ENCODE measurements at places on chromosomes 7 and 10.

GRCh38 chr10:86752311-86752710, 4.1 kb upstream of the BMPR1A start:
- DNase-seq, result no peak

GRCh38 chr7:142391191-142391992, 133.5 kb upstream of the PRSS58 start:
- no peak for DNase-seq

DNA sequence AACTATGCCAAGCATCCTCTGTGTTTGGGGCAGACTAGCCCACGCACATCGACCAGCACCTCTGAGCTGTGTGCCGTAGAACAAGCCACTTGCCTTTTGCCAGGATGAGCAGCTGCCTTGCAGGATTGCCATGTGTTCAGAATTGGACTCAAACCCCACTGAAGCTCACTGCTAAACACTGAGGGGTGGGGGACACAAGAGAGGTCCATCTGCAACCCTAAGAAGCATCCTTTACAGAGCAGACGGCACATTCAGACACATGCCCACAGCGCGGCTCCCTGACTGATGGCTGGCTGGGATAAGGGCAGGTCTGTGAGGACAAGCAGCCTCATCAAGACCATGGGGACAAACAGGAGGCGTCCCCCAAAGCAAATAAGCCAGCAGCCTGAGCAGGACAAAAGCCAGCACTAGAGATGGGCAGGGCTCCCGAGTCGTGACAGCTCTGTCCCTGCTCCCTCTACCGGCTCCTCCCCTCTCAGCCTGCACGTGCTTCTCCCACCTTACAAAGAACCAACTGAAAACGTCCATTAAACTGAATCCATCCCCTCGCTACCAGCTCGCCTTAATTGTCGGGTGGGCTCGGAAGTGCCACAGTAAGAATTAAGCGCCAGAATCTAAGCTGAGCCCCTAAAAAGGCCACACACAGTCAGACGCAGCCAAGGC, 114.2 kb downstream of the PRKAG2 start:
- DNase-seq, result no peak

GRCh38 chr7:85693326-85693725, 506.5 kb upstream of the SEMA3D start:
- no peak for DNase-seq

DNA sequence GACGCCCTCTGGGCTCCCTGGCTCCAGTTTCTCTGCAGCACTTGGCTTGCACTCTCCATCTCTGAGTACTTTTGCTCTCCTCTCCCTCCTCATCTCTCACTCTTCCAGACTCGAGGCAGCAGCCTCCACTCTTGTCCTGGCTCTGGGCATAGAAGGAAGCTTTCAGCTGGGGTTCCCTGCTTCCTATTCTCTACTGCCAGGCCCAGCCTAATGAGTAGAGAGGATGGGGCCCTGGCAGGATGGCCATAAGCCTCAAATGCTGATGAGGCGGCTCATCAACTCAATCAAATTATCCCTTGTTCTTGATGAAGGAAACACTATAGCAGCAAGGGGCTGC, 55.8 kb downstream of the NEURL1 start:
- no peak for DNase-seq

DNA sequence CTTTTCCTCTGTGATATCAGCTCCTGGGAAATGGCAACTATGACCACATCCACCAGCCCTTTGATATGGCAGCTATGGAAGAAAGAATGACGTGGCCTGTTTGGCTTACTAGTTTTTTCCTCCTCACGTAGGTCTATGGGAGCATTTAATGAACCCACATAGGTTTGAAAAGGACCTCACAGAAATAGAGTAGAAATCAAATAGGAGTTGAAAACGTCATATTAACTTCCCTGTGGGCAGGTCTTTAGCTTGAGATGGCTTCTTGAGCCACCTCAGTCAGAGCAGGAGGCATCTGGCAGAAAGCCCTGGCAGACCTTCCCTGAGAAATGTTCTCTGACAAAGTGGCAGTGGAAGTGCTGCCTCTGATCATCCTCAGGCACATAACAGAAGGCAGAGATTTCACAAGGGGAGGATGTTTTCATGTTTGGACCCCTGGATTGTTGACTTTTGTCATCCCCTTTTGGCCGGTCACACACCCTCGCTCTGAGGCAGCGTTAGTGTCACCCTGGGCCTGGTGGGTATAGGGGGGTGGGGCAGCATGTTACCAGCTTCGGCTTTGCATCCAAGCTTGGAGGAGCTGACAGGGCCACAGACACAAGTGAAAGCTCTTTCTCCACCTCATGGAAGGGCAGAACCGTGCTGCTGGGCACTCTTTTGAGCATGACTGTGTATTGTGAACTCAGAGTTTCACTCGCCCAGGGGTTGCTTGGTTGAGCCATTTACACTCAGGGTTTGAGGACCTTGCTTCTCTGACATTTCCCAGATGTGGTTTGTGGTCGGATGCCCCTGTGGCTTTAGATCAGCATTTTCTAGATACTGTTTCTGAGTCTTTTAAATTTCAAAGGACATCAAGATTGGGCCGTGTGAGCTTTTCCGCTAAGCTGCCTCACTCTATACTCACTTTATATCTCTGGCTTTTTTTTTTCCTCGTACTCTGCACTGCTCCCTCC, 184.2 kb downstream of the STK31 start:
- no peak for DNase-seq

GRCh38 chr7:139656387-139656786, 121.4 kb downstream of the HIPK2 start:
- DNase-seq, result no peak

- DNase-seq, result no peak
Measured at GRCh38 chr10:49556723-49557122, 17.8 kb upstream of the ERCC6 start.

DNA sequence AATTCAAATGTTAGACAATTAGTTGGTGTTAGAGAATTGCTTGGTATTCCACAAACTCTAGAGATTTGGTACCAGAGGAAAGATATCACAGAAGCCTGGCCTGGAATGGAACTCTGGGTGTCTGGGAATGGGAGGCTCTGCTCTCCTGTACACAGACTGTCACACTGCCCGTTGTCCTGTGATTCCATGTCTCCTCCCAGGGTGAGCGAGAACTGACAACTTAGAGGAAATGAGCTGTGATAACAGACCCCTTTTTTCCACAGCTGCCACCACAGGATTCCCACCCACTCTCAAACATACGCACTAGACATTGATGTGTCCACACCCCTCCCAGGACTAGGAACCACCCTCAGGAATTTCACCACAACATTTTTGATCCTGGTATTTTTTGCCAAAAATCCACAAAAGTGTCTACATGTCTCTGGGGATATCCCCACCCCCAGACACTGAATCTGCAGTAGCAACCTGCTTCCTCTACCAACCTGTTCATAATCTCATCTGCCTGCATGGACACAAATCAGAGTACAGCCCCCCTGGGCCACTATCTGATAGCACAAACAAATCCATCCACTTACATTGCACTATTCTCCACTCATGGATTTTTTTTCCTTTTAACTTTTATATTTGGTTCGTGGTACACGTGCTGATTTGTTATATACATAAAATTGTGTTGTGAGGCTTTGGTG, 4.7 kb downstream of the ZNF273 start:
- DNase-seq, result no peak

GRCh38 chr7:43296306-43296705, 183.9 kb downstream of the HECW1 start:
- DNase-seq, result no peak

DNA sequence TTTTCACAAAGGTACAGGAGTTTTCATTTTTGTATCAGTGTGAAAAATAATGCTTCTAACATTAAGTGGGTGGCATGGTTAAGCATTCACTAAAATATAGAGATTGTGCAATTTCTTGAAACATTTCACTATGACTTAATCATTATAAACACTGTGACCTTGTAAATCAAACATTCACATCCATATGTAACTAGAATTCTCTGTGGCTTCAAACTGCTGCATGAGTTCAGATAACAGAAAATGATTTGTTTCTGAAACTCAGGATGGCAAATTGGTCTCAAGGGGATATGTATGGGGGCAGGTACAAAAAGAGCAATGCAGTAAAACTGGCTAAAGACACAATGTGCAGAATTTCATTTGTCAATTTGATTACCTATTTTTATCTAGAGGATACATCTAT, 3.8 kb downstream of the FAM133B start:
- peak; percentile 16 for DNase-seq

Data from fibroblast of skin of left quadriceps (primary cell).